ENCODE measurements at places on chromosomes 7 and 10.

GRCh38 chr7:142669074-142669654, 80.1 kb upstream of the PRSS1 start:
- no peak for DNase-seq

DNA sequence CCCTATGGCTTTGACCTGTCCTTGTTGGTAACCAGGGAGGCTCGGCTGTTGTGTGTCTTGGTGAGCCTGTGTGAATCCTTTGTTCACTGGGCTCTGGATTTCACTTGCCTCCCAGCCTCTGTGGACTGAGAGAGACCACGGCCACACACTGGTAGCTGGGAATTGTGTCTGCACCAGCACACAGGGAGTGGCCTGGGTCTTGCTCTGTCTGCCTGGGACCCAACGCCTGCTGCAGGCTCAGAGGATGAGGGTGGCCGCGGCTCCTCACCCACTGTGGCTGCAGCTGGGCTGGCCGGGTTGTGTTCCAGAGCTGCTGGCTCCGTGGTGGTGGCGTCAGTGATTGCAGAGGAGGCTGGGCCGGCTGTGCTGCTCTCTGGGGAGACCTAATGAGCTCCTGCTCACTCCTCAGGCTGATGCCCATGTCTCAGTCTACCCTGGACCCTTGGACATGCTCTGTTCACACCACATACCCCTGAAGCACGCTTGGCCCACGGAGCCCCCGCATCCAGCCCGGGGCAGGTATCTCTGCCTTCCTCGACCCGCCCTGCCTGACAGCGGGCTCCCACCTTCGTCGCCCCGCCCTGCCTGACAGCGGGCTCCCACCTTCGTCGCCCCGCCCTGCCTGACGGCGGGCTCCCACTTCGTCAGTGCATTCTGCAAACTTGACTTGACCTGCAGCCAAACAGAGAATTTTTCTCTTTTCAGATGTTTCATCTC, 328.5 kb downstream of the ADARB2 start:
- no peak for DNase-seq

GRCh38 chr10:26534384-26534783, 96.2 kb downstream of the APBB1IP start:
- no peak for DNase-seq

DNA sequence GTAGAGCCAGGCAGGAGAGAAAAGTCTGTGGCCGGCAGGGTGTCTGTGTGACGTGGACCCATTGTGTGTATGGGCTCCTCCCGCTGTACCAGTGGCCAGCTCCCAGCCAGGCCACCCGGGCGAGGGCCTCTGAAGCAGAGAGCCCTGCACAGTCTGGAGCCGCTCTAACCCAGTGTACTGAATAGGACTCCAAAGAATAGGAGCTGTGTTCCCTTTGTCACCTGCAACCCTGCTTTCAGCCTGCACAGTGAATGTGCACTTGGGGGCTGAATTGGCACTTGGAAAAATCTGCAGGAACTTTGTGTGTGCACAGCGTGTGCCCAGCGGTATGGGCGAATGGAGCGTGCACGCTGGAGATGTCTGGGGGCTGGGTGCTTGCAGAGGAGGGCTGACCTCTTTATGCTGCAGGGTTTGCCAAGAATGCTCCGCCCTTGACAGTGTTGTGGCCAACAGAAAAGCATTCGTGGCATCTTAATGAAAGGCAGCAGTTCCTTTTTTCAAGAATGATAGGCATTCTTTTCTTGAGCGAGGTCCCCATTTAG, 216.2 kb downstream of the AUTS2 start:
- DNase-seq = no peak

GRCh38 chr7:155780884-155781283, 31.4 kb downstream of the SHH start:
- DNase-seq = no peak

- DNase-seq = no peak
Measured at GRCh38 chr10:5609952-5610616, 56.3 kb downstream of the ASB13 start.

GRCh38 chr7:156903232-156903909, 10.4 kb upstream of the LMBR1 start:
- DNase-seq = peak; percentile 50

GRCh38 chr7:29005829-29006228, 47.7 kb upstream of the TRIL start:
- DNase-seq = no peak

DNA sequence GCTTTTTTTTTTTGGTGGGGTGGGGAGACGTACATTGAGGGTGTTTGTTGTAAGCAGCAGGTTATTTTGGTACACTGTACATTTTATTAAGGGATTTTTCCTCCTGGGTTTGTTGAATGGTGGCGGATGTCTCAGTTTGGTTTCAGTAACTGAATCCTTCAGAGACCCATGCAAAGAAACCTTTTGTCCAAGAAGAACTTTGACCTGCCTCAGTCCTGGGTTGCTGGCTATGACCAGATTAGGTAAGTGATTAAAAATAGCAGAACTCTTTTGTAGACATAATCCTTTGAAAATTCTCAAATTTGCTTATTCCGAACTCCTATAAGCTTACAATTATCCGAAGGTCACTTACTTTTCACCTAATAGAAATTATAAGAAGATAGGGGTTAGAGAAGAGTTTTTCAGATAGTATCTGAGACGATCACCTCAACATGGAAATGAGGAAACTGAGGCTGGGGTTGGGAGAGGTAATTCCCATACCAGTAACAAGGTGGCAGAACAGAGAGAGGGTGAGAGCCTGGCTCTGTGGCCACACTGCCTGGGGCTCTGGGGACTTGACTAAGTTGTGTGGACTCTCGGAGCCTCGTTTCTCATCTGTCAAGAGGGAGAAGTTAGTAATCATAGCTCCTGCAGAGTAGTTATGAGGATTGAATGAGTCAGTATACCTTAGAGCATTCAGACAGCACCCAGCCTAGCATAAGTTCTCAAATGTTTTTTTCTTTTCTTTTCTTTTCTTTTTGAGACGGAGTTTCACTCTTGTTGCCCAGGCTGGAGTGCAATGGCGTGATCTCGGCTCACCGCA, 87.4 kb downstream of the CCNY start:
- DNase-seq = no peak

DNA sequence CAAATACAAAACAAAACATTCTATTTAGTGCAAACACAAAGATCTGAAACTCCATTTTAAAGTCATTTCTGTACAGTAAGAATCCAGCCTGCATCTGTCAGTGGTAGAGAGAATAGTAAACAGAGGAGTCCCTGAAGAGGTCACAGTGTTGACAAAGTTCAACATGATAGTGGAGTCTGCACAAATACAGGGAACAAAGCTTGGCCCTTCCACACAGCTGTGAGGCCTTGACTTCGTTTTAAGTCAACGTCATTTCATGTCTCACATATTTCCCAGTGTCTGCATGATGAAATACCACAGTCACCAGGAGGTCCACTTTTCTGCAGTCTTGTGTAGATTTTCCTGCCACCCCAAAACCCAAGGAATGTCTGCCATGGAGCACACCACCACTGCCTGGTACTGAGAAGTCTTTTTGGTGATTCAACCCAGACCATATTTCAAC, 33.0 kb downstream of the CYP26A1 start:
- no peak for DNase-seq

DNA sequence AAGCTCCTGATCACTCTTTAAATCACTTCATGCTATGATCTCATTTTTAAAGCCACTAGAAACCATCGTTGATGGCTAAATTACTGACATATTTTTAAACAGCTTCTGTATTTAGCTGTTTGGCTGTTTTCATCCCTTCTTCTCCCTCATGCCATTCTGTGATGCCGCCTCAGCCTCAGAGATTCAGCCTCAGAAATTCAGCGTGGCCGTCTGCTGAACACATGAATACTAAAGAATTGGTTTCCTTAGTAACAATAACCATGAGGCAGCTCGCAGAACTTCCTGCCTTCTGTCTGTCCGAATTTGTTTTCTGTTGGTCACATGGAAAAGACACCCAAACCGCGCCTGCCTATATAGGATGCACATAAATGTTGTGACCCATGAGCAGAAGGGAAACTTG, 31.0 kb upstream of the FZD1 start:
- DNase-seq = no peak

- DNase-seq = no peak
Measured at GRCh38 chr7:133846203-133846945, 280.8 kb upstream of the LRGUK start.

DNA sequence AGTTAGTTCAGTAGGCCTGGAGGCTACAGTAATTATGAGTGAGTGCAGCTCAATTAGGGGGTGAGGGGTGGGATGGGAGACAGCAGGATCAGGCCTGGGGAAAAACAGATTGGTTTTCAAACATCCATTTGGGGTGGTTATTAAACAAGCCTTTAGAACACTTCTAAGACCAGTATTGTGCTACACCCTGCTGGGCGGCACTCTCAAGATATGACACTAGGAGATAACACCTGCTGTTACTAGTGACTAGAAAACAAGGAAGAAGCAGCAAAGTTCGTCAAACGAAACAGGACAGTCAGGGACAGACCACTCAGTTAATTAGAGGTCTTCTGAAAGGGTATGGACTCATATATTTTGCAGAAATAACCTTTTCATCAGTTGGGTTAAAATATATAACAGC, 353.6 kb downstream of the PTEN start:
- DNase-seq = no peak

- no peak for DNase-seq
Measured at GRCh38 chr7:37666026-37666799, 17.4 kb upstream of the GPR141 start.

- DNase-seq = no peak
Measured at GRCh38 chr10:105597312-105597711, 956.2 kb downstream of the SORCS3 start.

- no peak for DNase-seq
Measured at GRCh38 chr7:18693406-18693805, 197.9 kb downstream of the HDAC9 start.

GRCh38 chr10:24008164-24009091, 200.5 kb upstream of the KIAA1217 start:
- DNase-seq = no peak

DNA sequence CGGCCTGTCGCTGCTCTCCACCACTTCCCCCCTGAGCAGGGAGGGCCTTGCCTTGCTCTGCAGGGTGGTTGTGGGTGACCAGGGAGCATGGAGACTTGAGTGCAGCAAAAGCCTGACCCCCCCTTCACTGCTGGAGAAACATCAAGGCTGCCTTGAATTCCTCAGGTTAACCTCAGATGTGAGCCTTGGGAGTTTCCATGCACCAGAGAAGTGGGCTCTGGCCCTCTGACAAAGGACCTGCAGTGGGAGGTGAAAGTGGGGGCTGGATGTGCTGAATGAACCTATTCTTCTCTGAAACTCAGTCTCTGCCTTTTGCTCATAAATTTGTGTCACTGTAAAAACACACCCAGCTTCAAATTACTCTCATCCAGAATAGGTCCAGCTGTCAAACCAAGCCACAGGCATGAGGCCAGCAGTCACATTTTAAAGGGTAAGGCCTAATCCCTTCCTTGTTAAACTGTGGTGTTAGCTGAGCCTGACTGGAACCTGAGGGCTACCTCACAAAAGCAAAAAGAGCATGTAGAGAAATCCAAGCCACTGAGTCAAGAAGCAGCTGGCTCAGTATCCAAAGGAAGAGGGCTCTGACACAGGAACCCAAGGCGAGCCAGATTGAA, 356.8 kb downstream of the CCSER2 start:
- DNase-seq = no peak

- no peak for DNase-seq
Measured at GRCh38 chr7:74449809-74450397, 3.8 kb upstream of the GTF2IRD1 start.

GRCh38 chr10:119541046-119541445, 1.5 kb downstream of the RGS10 start:
- no peak for DNase-seq

DNA sequence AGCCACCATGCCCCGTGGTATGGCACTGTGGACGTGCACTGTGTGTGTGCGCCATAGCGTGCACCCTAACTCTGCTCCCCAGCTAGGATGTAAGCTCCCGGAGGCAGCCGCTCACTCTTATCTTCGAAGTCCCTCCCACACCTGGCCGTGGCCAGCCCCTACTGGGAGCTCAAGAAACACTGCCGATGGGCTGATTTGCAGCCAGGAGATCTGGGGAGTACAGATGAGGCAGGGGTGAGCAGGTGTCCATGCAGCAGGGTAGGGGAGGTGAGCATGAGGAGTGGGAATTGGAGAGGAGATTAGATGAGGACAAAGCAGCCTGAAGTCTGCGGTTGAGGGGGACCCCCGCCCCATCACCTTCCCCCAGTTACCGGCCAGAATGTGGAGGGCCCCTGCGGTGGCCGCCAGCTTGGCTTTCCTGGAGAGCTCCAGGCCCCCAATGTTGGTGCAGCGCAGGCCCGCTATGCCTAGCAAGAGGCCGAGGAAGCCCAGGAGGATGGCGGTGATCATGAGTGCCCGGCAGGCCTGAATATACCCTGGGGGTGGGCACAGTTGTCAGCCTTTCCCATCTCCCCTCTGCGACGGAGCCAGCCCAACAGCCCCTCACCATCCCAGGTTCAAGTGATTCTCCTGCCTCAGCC, 3.6 kb downstream of the CLDN15 start:
- no peak for DNase-seq

DNA sequence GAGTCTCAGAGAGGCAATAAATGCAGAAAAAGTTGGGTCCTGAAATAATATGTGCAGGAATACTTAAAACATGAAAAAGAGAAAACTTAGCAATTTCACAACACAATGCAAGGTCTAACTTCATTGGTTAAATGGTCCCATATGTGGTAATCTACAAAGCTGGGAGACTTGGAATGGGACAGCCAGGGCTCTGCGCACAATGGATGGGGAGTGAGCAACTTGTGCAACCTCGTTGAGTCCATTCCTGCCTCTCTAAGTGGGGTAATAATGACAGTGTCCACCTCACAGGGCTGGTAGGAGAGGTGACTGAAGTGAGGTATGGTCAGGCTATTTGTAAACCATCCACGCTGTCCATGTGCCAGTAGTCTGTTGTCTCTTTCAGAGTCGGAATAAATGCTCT, 11.8 kb upstream of the EMX2 start:
- DNase-seq = no peak

DNA sequence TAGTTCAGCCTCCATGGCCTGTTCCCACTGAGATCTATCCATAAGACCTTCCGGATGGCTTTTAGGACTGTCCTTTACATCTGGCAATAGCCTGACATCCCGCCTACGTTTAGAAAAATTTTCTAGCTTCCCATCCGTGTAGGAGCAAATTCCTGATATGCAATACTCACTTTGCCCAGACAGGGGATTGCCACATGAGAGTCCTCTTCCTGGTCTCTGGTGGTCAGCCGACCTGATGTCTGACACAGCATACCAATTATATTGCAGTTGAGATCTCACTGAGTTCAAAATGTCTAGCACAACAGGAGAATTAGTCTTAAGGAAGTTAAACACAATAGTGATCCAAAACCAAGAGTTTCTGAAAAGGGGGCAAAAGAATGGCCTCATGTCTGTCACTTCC, 9.4 kb upstream of the ETV1 start:
- DNase-seq = no peak

- DNase-seq = no peak
Measured at GRCh38 chr10:34281661-34282582, 533.2 kb downstream of the PARD3 start.

Data from T-helper 22 cell (primary cell).